Amygdala (tissue), 56 donors: ENCODE measurements at places on chromosomes 2 and 18.

- DNase-seq: no peak
Measured at GRCh38 chr18:58005011-58005410, 39.0 kb upstream of the NEDD4L start.

- DNase-seq: no peak
Measured at GRCh38 chr2:174535083-174535482, 48.3 kb upstream of the GPR155 start.

GRCh38 chr2:20584399-20585358 lies 66.2 kb downstream of the HS1BP3 start:
- peak; percentile 82 for DNase-seq

- DNase-seq: no peak
Measured at GRCh38 chr18:26526966-26527234, 21.5 kb downstream of the KCTD1 start.

DNA sequence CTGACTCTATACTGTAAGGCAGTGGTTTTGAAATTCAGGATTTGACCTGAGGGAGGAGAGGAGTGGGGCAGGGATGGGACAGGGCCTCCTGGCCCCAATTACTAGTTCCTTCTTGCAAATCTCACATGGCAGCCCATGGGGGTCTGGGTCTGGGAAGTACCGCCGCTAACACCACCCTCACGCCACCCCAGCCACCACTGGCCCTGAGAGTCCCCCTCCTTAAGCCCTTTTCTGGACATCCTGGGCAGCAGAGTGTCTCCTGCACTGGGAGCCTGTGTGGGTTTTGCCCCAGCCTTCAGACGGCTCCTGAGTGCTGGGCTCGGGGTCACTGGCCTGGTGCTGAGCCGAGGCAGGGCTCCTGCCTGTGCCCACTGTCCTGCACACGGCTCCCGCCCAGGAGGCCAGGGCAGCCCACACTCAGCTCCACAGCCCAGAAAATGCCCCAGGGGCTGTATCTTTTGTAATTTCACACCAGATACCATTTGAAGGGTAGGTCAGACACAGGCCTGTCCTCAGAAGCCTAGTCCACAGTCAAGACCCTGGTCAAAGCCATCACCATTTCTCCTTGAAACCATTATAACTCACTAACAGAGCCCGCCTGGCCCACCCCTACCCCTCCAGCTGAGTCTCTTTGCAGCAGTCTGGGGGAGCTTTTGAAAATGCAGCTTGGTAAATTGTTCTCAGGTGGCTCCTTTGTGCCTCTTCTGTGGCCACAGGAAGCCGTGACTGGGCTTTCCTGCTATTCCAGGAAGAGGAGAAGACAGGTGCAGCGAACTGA lies 55.1 kb downstream of the CYP27C1 start:
- DNase-seq: no peak

GRCh38 chr18:51519571-51519970 lies 322.1 kb upstream of the MEX3C start:
- DNase-seq: no peak

- no peak for DNase-seq
Measured at GRCh38 chr18:46336278-46337111, 232.3 kb downstream of the HAUS1 start.

GRCh38 chr2:203908797-203909185 lies 27.8 kb upstream of the ICOS start:
- no peak for DNase-seq

GRCh38 chr18:45617284-45617683 lies 2.0 kb downstream of the SLC14A2 start:
- DNase-seq: no peak

- no peak for DNase-seq
Measured at GRCh38 chr2:207216457-207216856, 50.7 kb upstream of the KLF7 start.

DNA sequence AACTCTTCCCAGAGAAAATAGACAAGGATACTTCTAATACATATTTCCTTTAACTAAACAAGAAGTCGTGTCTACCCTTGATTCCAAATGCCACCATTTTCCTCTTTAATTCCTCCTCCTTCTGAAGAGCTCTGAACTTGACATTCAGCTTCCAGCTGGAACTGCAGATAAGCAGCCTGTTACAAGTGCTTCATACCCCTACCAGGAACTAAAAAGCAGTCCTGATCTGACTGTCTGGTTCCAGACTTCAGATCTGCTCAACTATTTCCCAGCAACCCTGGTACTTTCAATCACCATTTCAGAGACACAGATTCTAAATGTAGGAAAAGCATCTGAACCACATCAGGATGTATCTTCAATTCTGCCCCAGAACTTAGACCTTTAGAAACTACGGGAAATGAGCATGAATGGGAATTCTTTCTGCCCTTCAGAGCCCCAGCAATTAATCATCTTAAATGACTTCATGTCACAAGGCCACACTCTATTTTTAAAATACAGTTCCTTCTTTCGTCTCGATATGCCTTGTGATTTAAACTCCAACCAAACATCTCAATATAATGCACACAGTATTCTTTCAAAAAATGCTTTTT lies 159.5 kb downstream of the L3MBTL4 start:
- no peak for DNase-seq

- no peak for DNase-seq
Measured at GRCh38 chr2:170745305-170745704, 24.9 kb upstream of the ERICH2 start.

GRCh38 chr18:33440060-33441043 lies at the start of gene CCDC178:
TSS of gene CCDC178 (minus strand) at chr18:33440721. CDS start at chr18:33412088, 28,633 bp downstream.
- no peak for DNase-seq

- DNase-seq: no peak
Measured at GRCh38 chr2:233346930-233347329, 7.4 kb upstream of the DGKD start.

- no peak for DNase-seq
Measured at GRCh38 chr2:154495455-154495868, 203.0 kb upstream of the KCNJ3 start.

DNA sequence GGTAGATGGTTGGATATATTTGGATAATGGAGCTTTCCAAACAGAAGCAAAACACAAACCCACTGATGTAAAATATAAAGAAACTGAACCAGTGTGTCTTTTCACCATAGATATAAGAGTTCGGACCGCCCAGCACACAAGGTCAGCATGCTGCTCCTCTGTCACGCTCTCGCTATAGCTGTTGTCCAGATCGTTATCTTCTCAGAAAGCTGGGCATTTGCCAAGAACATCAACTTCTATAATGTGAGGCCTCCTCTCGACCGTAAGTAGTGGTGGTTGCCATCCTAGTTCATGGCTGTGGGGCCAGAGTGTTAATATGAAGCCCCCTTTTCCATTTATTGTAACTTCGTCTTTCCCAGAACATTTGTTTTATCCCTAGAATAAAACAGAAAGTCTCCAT lies 125.2 kb upstream of the LYPD6 start:
- no peak for DNase-seq

GRCh38 chr18:74194691-74195090 lies 46.4 kb downstream of the TIMM21 start:
- DNase-seq: no peak

DNA sequence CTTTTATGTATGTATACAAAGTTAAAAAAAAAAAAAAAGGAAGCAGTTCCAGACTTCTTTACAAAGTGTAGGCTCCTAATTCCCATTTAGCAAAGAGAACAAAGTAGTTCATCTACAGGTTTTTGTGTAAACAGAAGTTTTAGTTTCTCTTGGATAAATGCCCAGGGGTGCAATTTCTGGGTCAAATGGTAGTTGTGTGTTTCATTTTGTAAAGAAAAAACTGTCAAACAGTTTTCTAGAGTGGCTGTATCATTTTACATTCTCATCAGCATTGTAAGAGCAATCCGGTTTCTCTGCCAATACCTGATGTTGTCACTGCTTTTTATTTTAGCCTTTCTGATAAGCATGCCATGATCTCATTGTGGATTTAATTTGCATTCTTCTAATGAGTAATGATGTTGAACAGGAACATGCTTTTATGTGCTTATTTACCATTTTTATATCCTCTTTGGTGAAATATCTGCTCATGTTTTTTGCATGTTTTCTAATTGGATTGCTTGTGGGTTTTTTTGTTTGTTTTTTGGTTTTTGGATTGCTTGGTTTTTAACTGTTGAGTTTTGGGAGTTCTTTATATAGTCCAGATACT lies 16.6 kb upstream of the PSME4 start:
- no peak for DNase-seq

- DNase-seq: no peak
Measured at GRCh38 chr2:153601812-153602211, 123.2 kb upstream of the RPRM start.

DNA sequence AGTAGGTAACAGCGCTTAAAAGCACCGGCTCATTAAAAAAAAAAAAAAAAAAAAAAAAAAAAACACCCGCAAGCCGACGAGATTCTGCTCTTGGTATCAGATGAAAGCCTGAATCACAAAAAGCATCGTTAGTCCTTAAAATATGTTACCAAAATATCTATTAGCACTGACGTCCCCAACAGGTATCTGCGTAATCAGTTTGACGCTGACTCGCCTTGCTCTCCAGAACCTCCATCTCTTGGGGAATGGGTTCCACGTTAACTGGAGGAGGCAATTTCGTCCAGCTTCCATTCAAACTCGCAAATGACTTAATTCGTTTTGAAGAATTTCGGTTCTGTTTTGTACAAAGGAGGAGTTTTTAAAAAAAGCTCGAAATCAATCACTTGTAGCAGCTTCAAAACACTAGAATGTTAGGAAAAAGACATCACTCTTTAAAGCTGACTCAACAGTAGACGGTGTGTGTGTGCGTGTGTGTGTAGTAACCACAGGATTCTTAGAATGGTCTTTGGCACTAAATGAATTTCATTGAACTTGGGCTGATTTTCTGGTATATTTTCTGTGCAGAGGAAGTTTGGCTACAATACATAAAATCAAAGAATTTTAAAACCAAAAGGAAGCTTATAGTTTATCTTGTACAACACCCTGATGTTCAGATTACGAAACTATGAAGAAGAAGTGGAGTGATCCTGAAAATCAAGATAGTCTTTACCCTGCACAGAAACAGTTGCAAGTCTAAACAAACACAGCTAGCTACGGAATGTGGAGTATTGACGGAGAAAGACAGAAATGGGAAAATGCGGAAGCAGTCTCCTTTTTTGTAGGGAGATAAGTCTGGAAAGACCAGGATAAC lies 1.1 kb upstream of the PGAP1 start:
- DNase-seq: peak; percentile 31

DNA sequence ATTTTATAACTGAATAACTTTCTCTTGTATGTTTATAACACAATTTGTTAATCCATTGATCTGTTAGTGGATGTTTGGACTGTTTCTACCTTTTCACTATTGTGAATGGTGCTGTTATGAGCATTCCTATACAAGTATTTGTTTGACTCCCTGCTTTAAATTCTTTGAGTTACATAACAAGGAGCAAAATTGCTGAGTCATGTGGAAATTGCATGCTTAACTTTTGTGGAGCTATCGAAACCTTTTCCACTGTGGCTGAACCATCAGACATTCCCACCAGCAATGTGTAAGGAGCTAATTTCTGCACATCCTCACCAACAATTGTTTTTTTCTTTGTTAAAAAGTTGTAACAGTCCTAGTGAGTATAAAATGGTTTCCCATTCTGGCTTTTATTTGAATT lies 415.5 kb downstream of the CBLN2 start:
- no peak for DNase-seq

- no peak for DNase-seq
Measured at GRCh38 chr2:85133751-85134254, 611 bp downstream of the TCF7L1 start.

- DNase-seq: peak; percentile 4
Measured at GRCh38 chr2:86372641-86373502, 35.4 kb upstream of the REEP1 start.

GRCh38 chr2:133717497-133717896 lies 149.2 kb upstream of the NCKAP5 start:
- no peak for DNase-seq

DNA sequence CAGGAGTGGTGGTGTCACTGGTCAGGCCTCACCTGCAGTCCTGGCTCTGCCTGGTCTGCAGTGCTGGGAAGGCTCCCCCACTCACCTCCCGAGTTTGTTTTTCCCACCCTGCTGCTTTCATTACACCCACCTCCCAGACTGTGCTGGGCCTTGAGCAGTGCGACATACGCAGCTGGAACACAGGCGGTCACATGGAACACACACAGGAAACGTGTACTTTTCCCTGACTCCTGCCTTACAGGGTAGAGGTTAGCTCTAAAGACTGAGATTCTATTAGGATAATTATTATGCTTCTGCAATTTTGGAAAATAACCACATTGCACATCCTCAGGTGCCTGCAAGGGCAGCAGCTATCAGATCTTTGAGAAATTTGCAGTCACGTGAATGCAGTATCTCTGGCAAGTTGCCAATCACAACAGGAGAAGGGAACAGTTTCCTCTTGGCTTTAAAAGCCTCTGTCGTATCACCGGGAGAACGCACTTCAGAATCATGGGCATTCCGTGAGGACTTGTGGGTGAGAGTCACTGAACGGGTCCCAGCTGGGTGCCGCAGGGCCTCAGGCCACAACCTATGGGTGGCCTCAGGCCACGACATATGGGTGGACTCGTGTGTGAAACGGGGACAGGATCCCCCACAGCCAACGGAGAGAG lies 136.5 kb downstream of the ZNF236 start:
- DNase-seq: no peak

DNA sequence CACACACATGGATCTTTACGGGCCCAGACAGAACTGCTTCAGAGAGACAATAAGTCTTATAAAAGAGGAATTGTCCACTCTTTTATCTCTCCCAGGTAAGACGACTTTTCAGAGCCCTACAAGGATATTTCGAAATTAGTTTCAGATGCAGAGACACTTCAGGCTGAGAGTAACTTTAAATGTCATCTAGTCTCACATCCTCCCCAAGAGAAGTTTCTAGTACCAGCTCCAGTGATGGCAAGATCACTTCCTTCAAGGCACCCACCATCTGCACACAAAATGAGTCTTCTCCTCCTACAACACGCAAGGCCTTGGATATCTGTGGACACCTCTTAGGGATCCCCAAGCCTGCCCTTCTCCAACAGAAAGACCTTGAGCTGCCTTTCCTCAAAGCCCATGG lies 39.0 kb upstream of the KLHL29 start:
- no peak for DNase-seq

DNA sequence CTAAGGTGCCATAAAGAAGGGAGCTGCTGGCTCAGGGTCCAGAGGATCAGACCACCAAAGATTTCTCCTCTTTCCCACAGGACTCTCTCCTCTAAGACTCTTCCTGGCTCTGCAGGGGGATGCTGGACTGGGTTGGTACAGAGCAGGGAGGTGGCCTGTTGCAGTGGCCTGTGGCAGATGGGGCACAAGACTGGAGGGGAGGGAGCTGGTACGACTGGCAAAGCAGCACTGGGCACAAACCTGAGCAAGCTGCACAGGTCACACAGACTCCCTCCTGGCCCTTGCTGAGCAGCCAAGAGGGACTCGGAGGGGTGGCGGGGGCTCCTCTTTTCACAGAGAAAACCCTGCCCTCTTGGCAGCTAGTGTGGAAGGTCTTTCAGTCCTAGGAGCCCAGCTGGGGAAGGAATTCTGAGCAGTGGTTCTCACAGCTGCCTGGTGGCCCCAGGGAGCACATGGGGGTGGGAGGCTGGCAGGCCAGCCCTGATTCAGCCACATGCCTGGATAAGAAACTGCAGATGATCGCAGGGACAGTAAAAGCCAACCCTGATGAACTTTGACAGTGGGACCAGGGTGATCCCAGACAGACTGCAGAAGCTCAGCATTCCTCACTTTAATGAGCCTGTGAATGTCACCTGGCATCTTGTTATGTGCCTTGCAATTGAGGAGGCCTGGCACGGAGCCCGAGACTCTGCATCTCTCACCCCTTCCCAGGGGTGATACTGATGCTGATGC lies 32.5 kb upstream of the ACAA2 start:
- no peak for DNase-seq

GRCh38 chr2:154911729-154912128 lies 213.2 kb downstream of the KCNJ3 start:
- DNase-seq: no peak

- DNase-seq: no peak
Measured at GRCh38 chr2:28713577-28714298, 37.9 kb upstream of the PPP1CB start.

GRCh38 chr2:187429989-187430388 lies 18.1 kb downstream of the CALCRL start:
- DNase-seq: no peak
